ENCODE measurements at places on chromosomes 7 and 10.

- DNase-seq = no peak
These were observed 797.3 kb downstream of the XPNPEP1 start for GRCh38 chr10:109126016-109126415.

DNA sequence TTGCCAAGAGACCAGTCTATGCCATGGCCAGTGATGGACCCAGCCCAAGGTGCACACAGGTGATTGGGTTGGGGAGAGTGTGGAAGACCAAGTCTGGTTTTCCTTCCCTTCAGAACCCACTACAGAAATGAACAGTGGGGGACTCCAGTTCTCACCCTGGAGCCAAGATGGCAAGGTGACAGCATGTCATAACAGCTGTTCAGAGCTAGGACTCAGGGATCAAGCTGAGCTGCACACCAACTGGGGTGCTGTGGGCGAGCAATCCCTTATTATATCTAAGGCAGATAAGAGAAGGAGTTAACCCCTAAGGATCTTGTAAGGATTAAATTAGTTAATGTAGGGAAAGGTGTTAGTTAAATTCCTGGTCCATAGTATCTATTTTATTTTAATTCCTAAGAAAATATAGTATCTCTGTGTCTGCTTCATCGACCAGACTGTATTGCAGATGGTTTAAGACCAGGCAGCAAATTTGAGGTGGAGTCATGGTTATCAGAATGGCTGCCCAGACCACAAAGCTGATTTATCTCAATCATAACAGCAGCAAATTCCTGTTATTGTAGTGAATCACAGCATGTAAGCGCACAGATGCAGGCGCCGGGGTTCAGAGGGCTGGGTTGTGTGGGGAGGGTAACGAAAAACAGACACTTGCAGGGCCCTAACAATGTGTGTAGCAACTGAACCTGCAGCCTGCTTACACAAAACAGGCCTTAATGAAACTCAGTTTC lies 208.7 kb upstream of the ZNF32 start:
- DNase-seq = no peak

DNA sequence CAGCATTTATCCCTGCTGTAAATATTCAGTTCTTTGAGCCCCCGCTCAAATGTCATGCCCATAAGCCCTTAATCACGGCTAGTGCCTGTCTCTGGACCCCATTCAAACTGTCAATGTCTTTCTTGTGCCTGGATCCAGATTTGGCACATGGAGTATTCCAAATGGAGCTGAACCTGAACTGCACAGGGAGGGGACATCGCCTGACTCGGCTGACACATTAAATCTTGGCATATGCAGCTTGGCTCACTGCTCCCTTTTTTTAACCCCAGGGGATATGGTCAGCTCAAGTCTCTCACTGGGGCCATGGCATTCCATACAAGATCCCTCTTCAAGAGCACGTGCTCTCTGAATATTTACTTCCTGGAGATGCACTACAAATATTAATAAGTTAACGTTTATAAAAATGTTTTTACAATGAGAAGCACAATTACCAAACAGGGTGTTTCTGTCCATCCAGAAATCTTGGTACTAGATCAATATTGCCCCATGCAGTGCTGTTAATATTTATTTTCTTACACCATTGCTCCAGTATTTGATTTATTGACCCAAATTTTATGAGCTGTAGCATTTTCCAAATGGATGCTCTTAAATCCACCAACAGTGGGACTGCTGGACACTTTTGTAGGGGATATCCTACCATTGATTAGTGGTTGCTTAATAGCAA lies 57.4 kb downstream of the FGFR2 start:
- DNase-seq = no peak

GRCh38 chr7:130228840-130229502 lies 21.3 kb downstream of the SSMEM1 start:
- no peak for DNase-seq

- DNase-seq = no peak
These were observed 7.5 kb downstream of the NRP1 start for GRCh38 chr10:33326933-33327332.

DNA sequence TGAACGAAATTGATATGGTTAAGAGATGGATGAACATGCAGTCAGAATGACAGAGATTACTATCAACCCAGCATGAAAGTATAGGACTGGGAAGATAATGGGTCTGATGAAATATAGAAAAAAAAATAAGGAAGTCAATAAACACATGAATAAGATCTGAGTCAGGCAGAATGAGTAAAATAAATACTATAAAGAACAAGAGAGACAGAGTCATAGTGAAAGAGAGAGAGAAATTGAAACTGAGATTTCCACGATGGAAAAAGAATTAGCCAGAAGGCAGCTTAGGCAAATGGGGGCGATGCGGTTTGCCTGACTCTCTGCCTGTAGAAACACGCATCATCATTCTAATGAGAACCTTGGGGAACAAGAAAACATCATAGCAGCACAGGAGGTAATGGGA lies 26.6 kb downstream of the SEMA3D start:
- DNase-seq = no peak

DNA sequence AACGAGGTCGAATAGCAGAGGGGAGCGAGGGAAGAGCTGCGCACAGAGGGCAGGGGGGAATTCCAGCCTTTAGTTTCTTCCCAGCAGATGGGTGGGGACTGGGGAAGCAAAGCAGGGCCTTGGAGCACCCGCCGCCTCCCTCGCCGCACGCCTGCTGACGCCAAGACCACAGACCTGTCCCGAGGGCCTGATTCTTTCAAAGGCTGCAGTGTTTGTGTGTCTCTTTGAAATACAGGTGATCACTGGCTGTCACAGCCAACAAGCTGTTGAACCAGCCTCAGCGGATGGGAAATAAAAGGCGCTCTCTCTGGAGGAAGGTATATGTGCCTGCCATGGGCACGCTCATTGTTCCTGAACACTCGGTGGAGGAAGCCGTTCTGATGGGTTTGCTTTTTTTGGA lies 119.3 kb downstream of the FAM53B start:
- DNase-seq = no peak

GRCh38 chr7:99499371-99499720 lies 735 bp downstream of the ZNF394 start:
- no peak for DNase-seq

DNA sequence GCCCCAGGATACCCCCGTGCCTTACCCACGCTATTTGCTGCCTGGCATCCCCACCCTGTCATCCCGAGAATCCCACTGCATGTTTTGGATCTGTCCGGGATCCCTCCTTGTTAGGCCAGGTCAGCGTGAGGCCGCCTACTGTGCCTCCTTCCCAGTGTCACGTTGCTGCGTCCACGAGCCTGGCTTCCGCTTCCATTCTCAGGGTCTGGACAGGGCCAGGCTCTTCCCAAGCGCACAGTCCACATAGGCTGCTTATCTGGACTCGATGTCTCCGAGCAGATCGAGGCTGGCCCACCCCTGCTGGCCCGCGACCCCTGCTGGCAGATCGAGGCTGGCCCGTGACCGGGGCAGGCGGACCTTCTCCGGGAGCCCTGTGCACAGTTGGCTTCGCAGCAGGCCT lies 27.1 kb downstream of the FOXK1 start:
- no peak for DNase-seq
